ENCODE measurements at places on chromosomes 16 and 17.

DNA sequence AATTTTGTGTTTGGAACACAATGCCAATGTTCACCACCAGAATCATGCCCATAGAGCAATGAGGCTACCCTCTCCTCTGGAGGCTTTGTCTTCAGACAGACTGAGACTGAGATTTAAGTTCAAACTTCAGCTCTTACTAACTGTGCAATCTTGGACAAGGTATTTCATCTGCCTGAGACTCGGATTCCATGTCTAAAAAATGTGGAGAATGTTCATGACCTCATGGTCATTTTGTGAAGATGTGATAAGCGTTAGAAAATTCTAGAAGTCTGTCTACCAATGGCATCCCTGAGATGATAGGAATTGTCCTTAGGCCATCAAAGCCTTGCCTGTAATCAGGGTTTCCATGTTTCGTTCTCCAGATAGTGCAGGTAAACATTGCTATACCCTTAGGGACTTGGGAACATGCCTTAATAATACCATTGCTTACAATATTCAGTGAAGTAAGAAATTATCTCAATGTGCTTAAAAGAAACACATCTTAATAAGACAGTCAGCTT, 388.2 kb upstream of the MAF start:
- no peak for DNase-seq

GRCh38 chr17:5895276-5895675, 174.9 kb upstream of the WSCD1 start:
- DNase-seq = no peak

GRCh38 chr17:39132192-39132610, 19.2 kb downstream of the PLXDC1 start:
- no peak for DNase-seq

- peak; percentile 19 for DNase-seq
These were observed 118.1 kb upstream of the SHISA6 start for GRCh38 chr17:11122908-11123307.

DNA sequence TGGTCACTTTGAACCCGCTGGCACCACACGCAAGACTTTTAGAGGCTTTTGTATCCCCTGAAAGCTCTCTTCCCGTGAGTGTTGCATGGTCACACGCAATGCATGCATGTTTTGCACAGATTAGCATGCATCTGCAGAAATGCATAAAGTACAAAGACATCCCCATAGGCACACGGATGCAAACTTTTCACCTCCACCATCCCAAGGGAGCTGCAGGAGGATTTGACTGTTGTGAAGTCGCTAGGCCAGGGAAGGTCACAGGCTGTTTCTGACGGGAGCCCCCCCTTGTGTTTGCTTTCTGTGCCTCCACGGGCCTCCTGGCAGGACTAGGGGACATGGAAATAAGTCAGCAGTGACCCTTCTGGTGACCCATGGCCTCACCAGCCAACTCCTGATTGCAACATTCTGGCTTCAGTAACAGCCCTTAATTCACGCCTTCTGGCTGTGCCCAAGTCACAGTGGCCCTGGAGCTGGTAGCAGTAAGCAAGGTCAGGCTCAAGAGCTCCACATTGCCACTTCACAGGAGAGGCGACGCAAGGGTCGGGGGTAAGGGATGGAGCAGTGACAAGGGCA, 45.1 kb downstream of the SOX9 start:
- no peak for DNase-seq

- DNase-seq = no peak
These were observed 46.6 kb upstream of the CMIP start for GRCh38 chr16:81397879-81398520.

GRCh38 chr16:4522051-4522581, 16.5 kb downstream of the CDIP1 start:
- DNase-seq = peak; percentile 67

DNA sequence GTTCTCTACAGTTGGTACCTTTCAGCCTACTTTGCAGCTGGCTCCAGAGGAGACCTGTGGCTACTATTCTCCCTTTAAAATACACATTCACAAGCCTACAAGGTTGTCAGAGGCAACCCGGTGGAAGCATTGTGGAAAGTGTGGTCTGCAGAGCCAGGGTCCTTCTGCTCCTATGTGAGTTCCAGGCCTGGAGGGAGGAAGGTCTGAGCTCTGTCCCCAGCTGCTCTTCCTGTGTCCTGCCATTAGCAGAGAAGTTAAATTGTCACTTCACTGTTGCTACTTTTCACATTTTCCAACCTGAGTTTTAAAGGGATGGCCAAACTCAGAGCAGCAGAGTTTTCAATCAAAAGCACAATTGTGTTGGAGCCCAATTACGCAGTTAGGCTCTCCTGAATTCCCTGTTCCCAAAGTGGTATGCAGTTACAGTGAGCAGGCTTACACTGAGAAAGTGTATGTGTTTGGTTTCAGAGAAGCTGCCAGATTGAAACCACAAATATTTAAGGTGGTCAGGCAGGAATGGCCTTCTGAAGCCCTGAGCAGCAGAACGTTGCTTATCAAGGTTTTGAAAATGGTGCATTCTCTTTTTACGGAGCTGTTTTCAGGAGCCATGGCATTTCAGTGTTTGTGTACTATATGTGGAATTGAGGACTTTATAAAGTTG, 25.0 kb downstream of the MAP3K3 start:
- DNase-seq = no peak

DNA sequence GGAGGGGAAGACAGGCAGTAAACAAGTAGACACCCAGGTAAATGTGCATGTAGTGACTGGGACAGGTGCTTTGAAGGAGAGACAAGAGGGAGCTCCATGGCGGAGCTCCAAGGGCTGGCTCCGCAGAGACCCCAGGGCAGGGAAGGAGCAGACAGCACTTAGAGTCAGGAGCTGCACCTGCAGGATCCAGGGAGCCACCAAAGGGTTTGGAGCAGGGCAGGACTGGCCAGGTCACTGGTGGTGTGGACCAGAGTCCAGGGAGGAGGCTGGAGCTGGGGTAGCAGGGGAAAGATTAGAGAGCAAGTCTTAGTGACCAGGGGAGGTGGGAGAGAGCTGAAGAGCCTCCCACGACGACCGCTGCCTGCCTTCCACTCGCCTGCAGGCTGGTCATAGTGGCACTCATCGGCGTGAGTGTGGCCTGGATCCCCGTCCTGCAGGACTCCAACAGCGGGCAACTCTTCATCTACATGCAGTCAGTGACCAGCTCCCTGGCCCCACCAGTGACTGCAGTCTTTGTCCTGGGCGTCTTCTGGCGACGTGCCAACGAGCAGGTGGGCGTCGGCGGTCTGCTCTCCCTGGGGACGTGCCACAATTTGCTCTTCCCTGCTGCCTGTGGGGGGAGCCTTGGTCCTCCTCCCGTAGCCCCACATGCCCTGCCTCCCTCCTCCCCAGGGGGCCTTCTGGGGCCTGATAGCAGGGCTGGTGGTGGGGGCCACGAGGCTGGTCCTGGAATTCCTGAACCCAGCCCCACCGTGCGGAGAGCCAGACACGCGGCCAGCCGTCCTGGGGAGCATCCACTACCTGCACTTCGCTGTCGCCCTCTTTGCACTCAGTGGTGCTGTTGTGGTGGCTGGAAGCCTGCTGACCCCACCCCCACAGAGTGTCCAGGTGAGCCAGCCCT, 14.7 kb upstream of the FAM83G start:
- no peak for DNase-seq

- no peak for DNase-seq
These were observed 5.0 kb upstream of the SNAI3 start for GRCh38 chr16:88691129-88691813.

- DNase-seq = no peak
These were observed 458 bp downstream of the ZNF200 start for GRCh38 chr16:3234543-3234856.

DNA sequence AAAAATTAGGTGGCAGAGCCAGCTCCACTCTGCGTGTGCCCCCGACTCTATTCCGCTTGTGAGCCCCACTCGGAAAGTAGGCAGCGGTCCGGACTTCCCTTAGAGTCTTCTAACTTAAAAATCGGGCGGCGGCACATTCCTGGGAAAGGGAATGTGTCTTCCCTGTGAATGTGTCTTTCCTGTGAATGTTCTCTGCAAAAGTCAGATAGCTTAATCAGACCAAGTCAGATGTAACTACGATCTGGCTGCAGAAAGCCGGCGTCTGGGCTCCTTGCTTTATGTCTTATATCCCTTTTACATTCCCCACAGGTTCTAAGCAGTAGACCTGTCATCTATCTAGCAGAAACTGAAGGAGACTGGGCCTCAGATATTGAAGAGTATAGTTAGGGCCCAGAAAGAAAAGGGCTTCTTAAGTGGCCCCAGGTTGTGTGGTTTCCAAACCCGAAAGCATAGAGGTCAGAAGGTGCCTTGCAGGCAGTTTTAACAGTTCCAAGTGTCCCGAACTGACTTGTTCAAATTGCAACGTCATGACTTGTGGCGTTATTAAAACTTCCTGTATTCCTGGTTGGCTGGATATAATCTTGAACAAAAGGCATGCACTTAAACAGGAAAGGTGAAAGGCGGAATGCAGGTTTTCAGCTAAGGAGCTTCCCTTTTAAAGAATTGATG, 601 bp downstream of the PHKB start:
- no peak for DNase-seq

DNA sequence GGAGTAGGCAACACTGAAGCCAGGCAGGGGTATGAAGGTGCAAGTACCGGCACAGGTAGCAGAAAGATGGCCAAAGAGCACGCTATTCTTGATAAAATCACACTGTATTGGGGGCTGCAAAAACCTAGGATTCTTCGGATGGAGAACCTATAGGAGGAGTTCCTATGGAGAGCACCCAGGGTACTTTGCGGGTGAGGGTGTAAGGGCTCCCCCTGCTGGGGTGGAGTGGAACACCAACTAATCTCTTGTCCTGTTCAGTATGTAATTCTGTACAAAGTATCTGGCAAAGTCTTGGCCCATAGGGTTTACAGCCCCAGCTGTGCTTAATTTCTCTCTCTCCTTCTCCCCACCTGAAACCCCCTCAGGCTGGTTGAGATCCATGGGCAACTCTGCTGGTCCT, 393.1 kb upstream of the ASIC2 start:
- no peak for DNase-seq

GRCh38 chr16:85555719-85556455, 57.2 kb upstream of the GSE1 start:
- DNase-seq = no peak

DNA sequence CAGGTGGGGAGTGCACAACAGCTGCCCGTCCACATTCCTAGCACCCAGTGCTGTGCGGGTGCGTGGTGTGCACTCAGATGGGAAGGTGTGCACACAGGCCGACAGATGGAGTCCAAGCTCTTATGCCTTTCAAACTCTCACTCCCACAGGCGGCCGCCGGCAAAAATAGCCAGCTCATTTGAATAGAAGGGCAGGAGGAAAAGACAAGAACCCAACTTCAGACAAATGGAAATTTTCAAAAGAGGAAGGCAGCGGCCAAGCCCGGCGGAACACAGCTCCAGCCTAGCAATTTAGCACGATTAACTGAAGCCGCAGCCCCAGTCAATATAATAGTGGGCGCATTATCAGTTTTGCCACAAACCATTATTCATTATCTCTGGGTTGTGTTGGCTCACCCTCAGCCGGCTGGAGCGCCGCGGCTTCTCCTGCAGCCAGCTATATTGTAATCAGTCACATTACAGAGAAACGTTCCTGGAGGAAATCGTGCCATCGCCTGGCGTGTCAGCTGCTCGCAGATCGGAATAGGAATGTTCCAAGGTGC, 103.9 kb upstream of the SEC14L1 start:
- peak; percentile 4 for DNase-seq

- peak; percentile 67 for DNase-seq
These were observed 21.3 kb downstream of the CA4 start for GRCh38 chr17:60170835-60171752.

DNA sequence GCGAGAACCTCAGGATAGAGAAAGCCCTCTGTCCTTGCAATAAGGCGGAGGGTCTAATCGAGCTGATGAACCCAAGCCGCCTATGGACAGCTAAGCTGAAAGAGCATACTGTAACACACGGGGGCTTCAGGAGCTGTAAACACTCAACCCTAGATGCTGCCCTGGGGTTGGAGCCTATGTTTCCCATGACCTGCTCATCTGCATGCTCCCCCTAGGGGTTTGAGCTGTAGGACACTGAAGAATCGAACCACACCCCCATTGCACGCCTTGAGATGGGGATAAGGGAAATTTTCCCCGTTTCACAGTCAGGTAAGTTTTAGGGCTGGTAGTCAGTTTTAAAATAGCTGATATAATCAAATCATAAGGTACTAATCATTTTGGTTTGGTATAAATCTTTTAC, 675.6 kb upstream of the CDH8 start:
- no peak for DNase-seq

DNA sequence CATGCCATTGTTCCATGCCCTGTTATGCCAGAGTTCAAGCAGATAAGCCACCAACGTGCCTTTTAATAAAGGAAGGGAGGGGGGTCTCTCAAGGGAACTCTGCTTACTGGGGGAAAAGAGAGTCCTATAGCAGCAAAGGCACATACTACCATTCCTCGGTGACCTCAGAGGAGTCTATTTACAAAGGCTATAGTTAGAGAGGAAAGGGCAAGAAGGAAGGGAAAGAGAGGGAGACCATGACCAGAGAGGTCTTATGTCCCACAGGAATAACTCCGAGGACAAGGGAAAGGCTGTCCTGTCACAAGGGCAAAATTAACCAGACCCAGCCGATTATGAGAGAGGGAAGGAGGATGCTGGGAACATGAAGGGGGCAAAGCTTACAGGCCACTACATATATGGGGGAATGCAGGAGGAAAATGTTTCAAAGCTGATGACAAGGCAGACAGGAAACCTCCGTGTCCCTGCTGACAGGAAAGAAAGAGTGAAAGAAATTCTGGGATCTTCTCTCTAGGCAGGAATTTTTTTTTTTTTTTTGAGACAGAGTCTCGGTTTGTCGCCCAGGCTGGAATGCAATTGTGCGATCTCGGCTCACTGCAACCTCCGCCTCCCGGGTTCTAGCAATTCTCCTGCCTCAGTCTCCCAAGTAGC, 51.5 kb downstream of the HIC1 start:
- DNase-seq = no peak

GRCh38 chr16:35302859-35303258, 1843.4 kb downstream of the TP53TG3F start:
- DNase-seq = no peak

Measured in substantia nigra (tissue), 51 donors.